ENCODE measurements at places on chromosomes 2 and 18.

DNA sequence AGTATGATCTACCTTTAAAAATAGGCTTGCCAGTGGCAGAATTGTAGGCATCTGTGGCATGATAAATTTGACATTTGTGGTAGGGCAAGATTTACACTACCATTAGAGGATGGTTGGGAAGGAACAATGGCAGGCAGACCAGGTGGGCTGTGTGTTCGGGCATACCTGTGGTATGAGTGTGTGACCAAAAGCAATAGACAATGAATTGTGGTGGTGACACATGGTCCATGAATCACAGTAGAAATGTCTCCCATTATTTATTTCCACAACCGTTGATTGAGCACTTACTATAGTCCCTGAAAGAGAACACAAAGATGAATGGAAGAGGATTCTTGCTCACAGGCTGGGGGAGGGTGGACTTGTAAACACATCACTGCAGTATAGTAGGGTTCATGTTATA is 29.9 kb upstream of the RUFY4 start:
- no peak for DNase-seq

GRCh38 chr2:54572262-54572635 is 116.1 kb downstream of the SPTBN1 start:
- DNase-seq: no peak

DNA sequence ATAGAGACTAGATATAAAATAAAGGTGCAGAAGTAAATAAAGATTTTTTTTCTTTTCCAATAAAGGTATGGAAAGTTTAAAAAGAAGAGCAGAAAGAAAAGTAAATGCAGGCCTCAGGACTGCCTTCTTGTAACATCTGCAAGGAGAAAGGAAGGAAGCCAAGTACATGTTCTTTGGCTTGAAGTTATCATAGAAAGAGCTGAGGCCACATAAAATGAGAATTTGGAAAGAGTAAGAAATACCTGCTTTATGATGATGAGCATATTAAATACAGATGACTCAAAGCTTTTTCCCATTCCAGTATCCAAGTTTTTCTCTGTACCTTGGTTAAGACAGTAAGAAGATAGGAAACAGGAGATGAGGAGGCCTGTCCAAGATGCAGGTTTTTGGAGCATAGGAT is 25.3 kb upstream of the UBE2E3 start:
- no peak for DNase-seq

DNA sequence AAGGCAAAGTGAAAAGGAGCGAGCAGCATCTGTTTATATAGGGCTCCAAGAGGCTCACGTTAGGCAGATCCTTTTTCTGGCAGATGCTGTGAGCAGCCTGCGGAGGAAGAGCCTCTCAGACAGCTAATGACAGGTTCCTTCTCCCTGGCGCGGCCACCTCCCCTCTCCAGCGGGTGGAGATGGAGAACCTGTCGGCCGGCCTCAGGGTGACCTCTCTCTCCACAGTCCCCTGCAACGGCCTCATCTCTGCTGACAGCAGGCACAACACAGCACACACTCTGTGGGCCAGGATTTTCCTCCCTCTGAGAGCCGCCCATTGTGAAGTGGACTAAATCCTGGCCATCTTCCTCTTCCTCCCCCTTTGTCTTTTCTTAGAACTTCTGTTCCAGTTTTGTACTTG is 119.8 kb downstream of the PRKCE start:
- DNase-seq: no peak

DNA sequence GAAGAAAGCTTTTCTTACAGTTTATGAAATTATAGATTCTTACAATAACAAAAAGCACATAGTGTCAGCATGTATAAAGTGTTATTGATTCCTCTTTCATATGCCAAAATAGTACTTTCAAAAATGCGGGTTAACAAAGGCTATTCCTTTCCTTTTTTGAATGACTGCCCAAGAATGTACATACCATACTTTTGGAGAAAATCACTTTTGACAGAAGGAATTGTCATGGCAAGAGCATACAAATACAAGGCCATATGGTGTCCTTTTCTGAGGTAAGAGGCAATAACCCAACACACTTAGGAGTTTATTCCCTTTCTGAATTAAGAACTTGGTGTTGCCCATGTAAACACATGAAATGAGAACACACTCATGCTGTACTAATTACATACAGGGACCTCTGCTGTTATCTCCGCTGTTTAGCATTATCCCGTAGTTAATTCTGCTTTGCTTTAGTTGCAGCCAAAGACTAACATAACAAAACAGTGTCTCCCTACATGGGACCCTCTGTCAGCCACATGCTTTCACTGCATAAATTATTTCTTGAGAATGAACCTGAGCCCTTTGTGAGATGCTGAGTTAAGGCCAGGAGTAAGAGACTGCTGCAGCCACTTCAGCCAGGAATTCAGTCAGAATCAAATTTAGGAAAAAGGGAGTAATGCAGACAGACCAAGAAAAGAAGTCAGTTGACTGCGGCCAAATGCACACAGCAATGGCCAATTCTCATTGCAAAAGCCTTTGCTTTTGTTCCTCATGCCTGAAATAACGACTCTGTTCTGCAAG is 67.0 kb downstream of the CDH2 start:
- no peak for DNase-seq

DNA sequence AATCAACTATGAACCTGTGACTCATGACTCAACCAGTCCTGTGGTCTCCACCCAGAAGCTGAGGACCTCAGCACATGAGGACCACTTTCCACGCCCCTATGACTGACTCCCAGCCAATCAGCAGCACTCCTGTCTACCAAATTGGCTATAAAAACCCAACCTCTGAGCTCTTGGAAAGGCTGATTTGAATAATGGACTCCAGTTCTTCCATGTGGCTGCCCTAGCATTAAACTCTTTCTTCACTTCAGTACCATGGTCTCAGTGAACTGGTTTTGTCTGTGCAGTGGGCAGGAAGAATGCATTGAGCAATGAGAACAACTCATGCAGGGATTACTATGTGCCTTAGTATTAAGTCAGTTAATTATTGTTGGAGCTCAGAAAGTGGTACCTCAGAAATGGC is 78.3 kb downstream of the CMPK2 start:
- DNase-seq: no peak

DNA sequence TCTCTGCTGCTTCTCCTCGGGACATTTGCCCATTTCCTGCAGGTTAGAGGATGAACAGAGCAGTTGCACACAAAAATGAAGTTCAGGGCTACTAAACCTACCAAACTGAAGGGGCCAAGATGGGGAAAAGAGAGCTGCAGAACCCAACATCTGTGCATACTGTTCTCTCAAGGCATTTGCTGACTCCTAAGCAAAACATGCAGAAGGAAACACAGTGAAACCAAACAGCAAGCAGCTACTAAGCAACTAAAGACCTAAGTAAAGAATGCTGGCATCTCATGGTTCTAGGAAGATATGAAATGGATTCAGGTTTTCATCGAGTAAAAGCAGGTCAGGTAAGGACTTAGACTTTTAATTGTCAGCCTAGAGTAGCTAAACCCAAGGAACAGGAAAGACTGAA is 111.9 kb upstream of the SYT4 start:
- no peak for DNase-seq

GRCh38 chr2:449246-450067 is 161.6 kb upstream of the ALKAL2 start:
- DNase-seq: no peak

- DNase-seq: no peak
Observed at GRCh38 chr2:169659320-169659719, 34.9 kb downstream of the CFAP210 start.

All from activated naive CD8-positive, alpha-beta T cell treated with anti-CD3 and anti-CD28 coated beads, Interleukin-2, amount 50 U/mL, for 24 hours (primary cell).